ENCODE measurements at places on chromosomes 7 and 10.

DNA sequence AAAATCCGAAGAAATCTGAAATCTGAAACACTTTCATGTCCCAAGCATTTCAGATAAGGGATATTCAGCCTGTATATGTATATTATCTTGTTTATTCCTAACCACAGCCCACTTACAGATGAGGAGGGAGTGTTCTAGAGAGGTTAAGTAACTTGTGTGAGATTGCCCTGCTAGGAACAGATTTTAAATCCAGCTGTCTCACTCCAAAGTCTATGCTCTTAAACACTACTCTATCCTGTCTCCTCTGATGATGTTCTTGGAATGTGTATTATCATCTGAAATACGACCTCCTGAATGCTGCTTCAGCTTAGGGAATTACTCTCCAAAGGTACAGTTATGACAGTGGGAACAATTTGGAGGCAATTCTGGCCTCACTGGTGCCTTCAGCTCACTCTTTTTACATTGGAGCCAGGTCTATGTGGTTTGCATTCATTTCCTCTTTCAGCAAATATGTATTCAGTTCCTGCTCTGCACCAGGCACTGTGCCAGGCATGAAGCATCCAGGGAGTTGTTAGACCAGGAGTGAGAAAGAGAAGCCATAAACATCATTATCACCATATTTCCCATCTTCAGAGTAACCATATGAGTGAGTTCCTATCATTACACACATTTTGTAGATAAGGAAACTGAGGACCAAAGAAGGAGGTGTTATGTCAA, 70.2 kb downstream of the NOC3L start:
- DNase-seq: peak; percentile 63

GRCh38 chr7:114932991-114933390, 11.1 kb downstream of the MDFIC start:
- no peak for DNase-seq

- DNase-seq: no peak
These were observed 25.9 kb downstream of the ST8SIA6 start for GRCh38 chr10:17428351-17429097.

DNA sequence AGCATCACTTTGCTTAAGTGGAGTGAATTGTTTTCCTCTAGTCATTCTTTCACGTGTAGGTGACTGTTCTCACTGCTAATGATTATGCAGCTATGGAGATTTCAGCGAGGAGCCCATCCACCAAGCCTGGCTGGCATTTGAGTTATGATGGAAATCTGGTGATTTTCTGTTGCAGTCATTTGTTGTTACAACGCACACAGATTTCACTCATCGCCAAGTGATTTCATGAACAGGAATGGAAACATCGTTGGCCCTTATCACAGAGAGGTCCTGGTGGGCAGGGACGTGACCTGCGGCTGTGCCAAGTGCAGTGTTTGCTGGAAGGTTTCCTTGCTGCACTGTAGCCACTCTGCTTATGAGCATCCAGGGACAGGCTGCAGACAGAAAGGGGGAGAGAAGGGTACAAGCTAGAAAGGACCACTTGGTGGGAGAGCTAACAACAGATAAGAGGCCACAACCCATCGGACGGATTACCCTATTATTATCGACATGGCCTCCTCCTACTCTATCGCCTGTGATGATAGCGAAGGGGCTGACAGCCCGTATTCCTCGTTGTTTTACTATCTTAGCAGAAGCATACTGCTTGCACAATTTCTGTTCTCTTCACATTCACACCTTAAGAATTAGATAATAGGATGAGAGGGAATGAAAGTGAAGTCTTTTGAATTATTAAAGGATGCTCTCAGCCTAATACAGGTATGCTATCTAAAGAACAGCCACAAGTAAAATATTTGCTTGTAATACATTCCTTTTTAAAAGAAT, 99.0 kb upstream of the PITRM1 start:
- DNase-seq: no peak

DNA sequence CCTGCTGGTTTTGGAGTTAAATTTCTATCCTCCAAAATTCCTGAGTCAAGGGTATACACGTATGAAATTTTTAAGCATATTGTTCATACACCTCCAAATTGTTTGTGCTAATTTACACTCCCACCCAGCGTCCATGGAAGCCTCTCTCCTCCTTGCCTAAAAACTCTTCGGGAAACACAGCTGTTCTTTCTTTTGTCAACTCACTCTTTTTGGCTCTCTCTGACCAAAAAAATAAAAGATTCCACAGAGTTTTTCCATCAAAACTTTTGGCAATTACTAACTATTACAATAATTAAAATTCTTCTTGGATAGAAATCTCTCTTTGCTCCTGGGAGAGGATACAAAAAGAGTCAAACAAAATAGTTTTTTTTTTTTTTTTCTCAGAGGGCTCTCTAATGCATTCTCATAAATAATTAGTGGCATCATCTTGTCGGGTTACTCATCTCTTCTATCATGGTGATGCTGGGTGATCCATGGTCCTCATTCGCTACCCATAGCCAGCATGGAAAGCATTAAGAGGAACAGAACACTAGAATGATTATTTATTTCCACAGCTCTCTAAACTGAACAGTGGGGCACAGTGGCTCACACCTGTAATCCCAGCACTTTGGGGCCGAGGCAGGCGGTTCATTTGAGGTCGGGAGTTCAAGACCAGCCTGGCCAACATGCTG, 310.7 kb downstream of the SFMBT2 start:
- DNase-seq: no peak

GRCh38 chr7:1922071-1922869, 252.2 kb downstream of the ELFN1 start:
- no peak for DNase-seq

GRCh38 chr7:129435414-129435829, 1.2 kb downstream of the STRIP2 start:
- DNase-seq: no peak

DNA sequence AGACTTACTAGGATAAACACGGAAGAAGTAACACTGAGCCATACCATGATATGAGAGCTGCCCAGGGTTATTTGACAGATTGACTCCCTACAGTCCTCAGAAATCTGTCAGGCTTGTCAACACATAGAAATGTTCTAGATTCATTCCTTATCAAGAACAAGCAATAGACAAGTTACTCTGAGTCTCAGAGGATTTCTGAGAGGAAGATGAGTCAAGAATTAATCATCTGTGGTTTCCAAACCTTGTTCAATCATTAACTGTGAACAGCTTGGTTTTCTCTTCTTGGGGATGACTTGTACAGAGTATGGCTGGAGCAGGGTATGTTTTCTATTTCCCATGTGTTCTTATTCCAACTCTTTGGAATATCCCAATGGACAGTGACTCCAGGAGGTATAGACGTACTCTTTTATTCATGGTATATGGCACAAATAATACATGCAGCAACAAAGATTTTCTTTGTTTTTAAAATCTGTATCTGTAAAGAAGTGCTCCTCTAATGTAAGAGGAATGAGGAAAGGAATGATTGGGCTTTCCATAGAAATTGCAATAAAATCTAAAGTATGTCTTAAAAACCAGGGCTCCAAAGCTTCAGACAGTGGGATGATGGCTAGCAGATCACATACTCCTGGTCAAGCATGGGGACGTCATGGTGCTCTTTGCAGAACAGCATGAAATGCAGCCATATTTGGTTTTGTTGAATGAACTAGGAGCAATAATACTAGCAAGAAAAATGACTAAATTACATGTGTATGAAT, 11.9 kb upstream of the SFR1 start:
- no peak for DNase-seq

DNA sequence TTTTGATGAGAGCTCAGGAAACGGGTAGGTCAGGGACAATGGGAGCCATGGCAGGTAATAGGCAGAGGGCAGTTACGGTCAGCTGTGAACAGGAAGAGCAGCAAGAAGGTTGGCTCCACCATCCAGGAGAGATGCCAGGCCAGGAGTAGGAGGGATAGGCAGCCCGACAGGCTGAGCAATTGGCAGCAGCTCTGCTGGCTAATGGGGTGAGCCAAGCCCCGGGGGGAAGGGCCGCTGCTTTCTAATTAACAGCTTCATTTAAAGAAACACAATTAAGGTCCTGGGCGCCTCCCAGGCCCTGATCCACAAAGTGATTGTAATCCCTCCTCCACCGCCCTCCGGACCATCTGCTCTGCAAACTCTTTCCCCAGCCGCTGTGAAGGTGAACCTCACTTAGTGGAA, 23.7 kb downstream of the SH2B2 start:
- no peak for DNase-seq

DNA sequence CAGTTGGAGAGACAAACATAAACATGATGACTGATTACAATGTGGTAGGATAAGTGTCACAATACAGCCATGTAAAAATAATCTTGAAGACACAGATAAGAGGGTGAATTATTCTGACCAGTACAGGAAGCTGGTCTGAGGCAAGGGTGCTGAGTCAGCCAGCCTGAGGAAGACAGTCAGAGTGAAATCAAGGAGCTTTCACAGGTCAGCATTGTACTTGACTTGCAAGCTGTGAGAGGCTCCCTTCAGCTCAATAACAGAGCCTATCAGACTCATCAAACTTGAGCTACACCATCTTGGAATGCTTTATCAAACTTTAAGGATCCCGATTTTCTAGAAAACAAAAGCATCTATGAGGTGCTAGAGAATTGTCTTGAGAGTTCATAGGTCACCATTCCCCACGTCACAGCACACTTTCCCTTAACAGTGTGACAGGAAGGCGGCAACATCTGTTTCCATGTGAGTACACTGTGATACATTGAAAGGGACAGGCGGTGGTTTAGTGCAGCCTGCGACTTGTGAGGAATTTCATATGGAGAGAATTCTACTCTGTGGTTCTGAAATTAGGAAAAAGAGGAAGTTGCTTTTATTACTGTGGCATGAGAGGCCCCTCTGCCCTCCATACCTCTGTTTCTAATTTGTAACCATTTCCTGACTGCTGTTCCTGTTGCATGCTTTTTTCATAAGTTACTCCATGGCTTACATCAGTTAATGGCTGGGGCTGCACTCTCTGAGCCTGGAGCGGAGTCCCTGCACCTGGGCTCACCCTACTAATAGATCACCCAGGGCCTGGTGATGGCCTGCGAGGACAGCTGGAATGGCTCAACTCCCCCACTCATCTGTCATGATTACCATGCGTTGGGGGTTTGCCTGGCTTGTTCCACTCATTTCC, 417.1 kb downstream of the SUGCT start:
- no peak for DNase-seq

DNA sequence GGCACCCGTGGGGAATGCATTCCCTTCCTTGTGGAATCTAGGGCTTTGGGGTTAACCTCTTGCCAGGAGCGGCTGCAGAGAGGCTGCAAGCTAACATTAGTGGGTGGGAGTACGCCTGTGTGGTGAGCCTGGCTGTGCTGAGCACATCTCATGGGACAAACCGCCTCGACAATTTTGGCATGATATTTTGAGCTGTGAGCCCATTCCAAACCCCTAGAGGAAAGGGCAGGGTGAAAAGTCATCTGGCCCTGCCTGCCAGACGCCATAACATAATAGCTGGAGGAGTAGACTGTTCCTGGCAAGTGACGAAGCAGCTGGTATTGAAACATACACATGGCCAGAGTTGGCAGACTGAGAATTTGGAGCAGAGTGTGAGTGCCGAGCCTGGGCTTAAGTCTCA, 110.0 kb downstream of the TACC2 start:
- no peak for DNase-seq

- no peak for DNase-seq
These were observed 419.9 kb downstream of the ARL4A start for GRCh38 chr7:13107291-13107690.

DNA sequence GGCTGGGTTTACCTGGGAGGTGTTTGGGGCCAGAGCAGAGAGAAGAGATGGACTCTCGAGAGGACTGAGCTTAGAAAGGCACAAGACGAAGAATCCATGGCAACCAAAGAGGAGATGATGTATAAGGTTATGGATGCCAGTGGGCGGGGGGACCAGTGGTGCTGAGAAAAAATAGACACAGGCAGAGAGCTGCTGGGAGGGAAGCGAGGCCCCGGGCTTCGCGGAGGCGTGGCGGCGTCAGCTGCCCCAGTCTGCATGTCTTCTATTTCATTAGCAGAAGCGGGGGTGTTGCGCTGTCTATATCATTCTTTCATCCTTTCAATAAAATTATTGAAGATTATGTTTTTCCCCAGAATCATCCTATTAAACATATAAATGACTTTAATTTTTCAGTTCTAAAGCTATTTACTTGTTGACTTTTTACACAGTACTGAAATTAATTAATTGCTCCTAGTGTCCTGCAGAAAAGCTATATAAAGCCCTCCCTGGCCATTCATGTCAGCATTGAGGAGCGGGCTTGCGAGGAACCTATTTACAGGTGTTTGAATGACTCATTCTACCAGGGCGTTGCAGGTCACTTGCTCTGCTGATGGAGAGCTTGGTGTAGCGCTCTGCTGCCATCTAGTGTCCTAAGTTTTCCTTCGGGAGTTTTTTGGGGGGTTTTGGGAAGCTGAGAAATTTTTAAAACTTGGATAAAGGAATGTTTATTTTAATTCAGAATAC, 42.9 kb upstream of the BHLHA15 start:
- DNase-seq: no peak

GRCh38 chr7:106064316-106064715, 47.8 kb downstream of the SYPL1 start:
- no peak for DNase-seq

DNA sequence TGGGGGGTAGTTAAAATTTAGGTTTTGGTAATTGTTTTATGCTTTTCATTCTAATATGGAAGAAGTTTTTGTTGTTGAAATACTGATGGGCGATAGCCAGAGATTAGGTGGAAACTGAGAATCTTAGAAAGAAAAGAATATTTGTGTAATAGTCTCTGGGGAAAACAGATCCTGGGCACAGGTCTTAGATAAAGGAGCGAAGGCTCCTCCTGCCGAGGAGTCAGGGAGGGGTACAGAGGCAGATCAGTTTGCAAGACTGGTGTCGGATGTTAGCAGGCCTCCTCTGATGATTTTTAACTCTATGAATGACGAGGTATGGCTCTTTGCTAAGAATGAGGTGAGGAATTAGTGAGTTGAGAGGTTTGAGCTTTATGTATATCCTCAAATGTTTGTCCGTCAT, 339.7 kb downstream of the HGF start:
- DNase-seq: no peak

DNA sequence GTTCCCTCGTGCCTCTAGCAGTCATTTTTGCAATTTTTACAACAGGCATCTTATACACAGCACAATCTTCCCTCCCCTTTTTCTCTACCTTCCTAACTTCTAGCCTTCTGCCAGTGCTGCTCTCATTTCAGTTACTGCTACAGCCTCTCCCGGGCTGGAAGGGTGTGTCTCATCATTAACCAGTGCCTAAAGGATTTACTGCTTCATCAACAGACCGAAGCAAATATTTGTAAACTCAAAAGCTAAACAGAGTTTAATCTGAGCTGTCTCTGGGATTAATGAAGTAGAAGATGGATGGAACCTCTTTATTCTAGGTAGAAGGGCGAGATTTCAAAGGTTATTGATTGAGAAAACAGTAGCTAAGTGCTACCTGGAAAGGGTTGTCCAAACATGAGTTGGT, 94.3 kb downstream of the PRPF18 start:
- DNase-seq: no peak

DNA sequence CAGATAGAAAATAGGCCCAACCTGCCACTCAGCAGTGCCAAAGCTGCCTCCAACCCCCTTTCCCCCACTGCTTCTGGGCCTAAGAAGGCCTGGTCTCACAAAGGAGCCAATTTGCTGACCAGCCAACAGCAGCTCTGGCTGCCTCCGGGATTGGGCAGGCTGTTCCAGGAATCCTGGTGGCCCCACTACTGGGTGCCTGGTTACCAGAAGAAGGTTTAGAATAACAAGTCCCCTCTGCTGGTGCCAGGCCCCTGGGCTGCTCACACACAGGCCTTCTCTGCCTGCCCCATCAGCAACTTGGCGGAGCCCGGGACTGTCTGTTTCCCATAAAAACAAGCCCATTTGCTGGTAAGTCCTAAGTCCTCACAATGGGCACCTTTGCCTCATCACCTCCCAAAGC, 1.2 kb downstream of the PHKG1 start:
- no peak for DNase-seq

All from pancreas (tissue), 10 donors.